Frontal cortex (tissue), 4 donors: ENCODE measurements at places on chromosomes 3 and 15.

GRCh38 chr3:1214933-1215332, 122.1 kb downstream of the CNTN6 start:
- DNase-seq = no peak

- no peak for DNase-seq
Observed at GRCh38 chr3:189809583-189809982, 178.4 kb downstream of the TP63 start.

DNA sequence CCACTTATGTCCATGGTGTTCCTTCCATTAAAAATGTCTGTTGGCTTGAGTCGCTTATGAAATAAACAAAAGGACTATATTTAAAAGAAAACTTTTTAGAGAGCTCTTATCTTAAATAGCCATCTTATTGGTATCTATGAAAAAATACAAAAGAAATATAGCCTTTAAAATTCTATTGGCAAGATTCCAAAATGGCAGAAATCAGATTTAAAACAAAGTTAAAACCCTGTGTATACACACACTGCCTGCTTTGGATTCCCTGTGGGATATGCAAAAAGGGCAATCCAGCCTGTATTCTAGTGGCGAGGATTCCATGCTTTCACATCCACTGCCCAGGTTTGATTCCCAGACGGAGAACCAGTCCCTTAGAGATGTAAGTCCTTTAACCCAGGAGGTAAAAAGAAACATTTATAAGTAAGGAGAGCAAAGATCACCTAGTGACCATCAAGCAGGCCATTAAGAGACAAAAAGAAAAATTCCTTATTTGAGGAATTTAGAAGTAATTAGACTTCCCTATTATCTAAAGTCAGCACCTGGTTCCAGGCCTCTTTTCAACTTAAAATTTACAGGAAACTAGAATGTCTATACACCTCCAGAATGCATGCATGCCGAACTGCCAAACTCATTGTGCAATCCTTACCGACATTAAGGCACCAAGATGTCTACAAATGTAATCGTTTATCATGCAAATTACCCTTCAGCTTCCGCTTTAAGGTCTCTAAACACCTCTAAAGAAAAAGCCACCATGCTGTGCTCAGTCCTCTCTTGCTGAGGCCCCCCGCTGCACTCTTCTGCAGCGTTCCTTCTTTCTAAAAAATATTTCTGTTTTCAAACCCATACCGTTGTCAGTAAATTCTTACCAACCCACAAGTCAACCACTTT, 69.6 kb upstream of the STRIT1 start:
- no peak for DNase-seq

DNA sequence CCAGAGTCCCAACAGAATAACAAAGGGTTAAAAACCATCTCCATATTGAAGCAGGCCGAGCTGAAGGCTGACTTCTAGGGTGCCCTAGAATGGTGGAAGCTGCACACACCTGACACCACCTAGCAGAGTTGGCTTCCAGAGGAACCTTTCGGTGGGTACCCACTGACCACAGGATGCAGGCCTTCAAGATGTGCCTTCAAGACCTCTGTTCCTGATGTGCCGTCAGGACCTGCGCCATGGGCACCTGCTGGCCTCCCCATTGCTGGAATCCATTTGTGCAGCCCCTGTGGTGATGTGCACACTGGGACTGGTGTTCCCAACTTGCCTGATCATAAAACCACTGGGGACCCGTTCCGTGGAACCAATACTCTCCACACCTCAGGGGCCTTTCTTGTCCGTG, 35.7 kb upstream of the RPL32 start:
- DNase-seq = no peak

DNA sequence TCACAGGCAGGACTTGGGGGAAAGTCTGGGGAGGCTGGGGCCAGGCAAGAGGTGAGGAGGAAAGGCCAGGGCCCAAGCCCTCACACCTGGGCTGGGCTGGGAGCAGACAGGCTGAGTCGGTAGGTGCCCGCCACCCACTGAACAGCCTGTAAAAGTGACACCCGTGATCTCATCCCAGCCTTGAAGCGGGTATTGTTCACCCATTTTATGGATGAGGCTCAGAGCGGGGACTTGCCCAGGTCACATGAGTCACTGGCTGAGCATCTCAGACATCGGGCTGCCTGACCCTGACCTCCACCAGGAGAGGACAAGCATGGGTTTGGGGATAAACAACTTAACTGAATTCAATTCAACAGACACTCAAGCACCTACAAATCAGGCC, 52.0 kb upstream of the CTSH start:
- DNase-seq = no peak

GRCh38 chr3:153910387-153910786, 210.8 kb upstream of the ARHGEF26 start:
- no peak for DNase-seq

- DNase-seq = no peak
Observed at GRCh38 chr15:74434263-74435136, 742 bp upstream of the SEMA7A start.

DNA sequence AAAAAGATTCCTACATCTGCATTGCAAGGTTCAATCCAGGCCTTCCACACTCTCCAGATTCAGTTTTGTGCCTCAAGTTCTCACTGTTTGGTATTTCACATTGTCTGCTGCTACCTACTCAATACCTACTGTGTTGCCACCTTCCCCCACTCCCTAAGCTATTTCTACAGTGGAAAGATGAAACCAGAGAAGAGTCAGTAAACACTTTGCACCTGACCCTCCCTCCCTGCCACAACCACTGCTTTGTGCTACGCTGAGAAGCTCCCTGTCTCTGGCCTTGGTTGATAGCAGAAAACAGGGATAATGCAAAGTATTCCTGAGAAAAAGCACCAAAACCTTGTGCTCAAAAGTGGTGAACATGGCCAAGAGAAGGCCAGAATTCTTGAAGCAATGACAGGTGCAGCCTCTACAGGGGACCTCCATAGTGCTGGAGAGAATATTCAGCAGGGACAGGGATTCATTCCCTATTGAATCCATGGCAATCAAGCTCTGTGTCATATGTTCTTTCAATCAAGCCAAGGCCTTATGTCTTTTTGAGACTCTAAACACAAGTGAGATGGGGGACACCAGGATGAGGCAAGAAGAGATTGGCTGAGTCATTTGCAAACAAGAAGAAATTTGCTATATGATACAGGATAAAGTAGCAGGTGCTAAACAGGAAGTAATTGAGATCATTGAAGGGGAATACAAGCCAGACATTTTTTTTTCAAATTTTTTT, 83.5 kb upstream of the LIPC start:
- no peak for DNase-seq

DNA sequence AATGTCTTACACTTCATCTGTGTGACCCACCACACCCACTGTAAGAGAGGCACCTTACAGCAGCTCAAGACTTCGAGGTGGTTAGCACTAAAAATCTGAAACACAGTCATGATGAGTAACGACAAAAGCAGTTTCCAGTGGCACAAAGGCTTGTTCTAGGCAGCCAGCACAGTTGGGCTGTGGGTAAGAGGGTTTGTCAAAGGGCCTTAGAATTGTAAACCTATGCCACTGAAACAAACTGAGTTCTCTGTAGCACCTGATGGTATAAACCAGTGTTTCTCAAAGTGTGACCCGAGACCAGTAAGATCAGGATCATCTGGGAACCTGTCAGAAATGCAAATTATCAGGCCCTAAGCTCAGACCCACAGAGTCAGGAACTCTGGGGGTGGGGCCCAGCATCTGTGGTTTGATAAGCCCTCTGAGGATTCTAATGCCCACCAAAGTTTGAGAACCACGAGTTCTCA, 36.5 kb downstream of the DAPK2 start:
- no peak for DNase-seq

GRCh38 chr15:49721621-49722020, 100.8 kb downstream of the DTWD1 start:
- no peak for DNase-seq

DNA sequence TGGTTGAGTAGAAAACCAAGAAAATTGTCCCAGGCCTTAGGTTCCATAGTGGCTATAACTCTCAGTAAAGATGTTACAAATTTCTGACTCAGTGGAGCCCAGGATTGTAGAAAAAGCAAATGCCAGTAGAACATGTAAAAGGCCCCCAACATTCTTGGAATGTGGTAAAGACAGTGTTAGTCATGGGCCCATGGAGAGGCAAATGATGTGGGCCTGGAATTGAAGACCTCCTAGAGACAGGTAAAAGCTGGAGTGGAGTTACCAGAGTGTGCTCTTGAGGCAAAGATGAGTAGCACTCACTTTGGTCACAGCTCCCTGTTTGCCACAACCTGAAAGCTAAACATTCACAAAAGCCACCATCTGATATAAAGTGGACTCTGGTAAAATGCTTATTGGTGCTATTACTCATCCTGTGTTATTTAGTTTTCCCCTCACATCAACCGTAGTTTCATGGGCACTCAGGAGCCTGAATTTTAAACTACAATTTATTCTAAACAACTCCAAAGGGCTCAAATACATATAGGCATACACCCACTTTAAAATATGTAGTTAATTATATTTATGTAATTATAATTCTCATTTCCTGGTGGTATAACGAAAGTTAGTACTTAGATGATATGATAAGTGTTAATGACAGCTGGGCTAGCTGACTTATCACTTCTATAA, 359.6 kb upstream of the NECTIN3 start:
- DNase-seq = no peak

- DNase-seq = no peak
Observed at GRCh38 chr3:122755491-122755890, 38.1 kb downstream of the HSPBAP1 start.

GRCh38 chr3:39515681-39516441, 48.4 kb downstream of the MOBP start:
- no peak for DNase-seq

- DNase-seq = no peak
Observed at GRCh38 chr15:25568751-25569150, 129.9 kb upstream of the UBE3A start.

DNA sequence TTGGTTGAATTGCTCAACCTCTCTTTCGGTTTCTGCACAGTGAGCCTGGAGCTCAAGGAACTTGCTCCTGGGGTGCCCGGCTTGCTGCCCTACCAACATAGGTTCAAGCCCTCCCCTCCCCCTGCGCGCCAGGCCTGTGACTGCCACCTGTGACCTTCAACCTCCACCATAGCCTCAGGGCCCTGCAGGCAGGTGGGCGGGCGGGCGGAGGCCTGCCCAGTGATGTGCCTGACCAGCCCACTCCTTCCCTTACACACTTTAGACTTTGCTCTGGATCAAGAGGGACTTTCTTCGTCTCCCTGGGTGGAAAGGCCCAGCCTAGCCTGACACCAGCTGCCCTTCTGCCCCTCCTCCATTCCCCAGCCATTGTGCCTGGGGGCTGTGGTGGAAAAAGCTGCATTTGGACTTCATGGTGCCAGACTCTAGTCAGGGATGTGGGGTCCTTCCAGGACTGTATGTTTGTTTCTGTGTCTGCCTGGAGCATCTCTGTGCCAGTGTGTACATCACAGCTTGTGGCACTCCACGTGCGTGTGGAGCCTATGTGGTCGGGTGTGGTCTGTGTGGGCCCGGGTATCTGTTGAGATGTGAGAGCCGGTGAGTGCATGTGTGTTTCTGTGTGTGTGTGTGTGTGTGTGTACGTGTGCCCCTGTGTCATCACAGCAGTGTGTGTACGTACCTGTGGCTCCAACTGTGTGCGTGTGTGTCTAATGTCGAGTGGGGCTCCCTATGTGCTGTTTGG, 9.5 kb downstream of the PRKCD start:
- no peak for DNase-seq

GRCh38 chr3:33385423-33385822, 54.8 kb downstream of the UBP1 start:
- no peak for DNase-seq

- DNase-seq = no peak
Observed at GRCh38 chr15:89248584-89248983, 4.8 kb downstream of the FANCI start.

- no peak for DNase-seq
Observed at GRCh38 chr3:46854555-46854991, 8.7 kb downstream of the MYL3 start.

DNA sequence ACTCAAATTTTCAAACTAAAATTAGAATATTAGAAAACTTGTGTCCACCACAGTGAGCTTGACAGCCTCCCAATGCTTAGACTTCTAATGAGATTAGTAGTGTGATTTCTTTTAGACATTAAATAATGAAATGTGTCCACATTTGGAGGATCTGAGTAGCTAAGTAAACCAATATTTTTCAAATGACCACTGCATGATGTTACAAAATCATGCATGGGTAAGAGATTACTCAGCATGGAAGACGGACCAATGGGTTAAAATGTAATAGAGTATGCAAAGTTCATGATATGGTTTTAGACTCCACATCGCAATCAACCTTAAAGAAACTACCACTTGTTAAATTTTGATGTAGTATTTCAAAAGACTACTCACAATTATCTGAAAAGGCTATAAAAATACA, 130.6 kb downstream of the IMPG2 start:
- DNase-seq = no peak

GRCh38 chr3:4597208-4597985, 104.2 kb downstream of the ITPR1 start:
- no peak for DNase-seq
